ENCODE measurements at places on chromosomes 2 and 18.

DNA sequence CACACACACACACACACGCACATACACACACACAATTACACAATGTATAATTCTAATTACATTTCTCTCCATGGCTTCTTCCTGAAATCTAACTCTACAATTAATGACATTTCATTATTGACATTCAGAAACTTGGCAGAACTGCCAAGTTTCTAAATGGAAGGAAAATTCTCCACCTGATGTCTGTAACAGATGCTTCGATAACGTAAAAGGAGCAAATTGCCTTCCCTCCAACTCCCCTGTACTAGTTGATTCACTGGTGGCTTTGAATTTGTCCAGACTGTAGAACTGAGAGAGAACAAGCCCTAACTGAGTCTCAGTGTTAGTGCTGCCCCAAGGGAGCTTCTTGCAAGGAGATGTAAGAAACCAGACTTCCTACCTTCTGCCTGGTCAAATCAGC is 255.1 kb upstream of the TMEM200C start:
- no peaks in the 10 kb centered on the region for H3K27me3 ChIP-seq
- no peaks in the 10 kb centered on the region for H3K36me3 ChIP-seq
- H3K4me3 ChIP-seq = no peak overlapping the region
- H3K4me1 ChIP-seq = no peaks in the 10 kb centered on the region
- H3K27ac ChIP-seq = no peak overlapping the region
- DNase-seq = no peak

DNA sequence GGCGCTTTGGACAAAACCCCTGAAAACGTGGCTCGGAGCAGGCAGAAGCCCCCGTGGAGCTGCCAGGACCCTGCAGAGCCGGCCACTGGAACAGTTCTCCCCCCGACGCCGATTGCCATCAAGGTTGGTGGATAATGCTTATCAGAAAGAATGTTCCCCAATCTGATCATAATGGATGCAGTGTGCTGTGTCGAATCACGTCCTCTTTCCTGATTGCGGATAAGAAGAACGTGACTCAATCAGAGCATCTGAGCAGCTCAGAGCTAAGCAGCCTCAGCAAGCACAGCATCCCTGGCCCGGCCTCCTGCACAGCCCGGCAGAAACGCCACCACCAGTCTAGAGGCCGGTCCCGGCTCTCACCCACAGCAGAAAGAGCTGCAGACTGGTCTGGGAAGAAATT is 488.0 kb downstream of the EIPR1 start:
- no peak overlapping the region for H3K4me3 ChIP-seq
- H3K27ac ChIP-seq = no peak overlapping the region
- H3K36me3 ChIP-seq = no peaks in the 10 kb centered on the region
- H3K4me1 ChIP-seq = no peaks in the 10 kb centered on the region

- H3K27ac ChIP-seq = no peak overlapping the region
- DNase-seq = no peak
- H3K36me3 ChIP-seq = no peaks in the 10 kb centered on the region
- H3K4me1 ChIP-seq = peaks cover 12% of the 10 kb centered on the region
- H3K4me3 ChIP-seq = no peak overlapping the region
- H3K27me3 ChIP-seq = peaks cover 1% of the 10 kb centered on the region
Observed at GRCh38 chr18:73979742-73980141, 167.9 kb downstream of the FBXO15 start.

DNA sequence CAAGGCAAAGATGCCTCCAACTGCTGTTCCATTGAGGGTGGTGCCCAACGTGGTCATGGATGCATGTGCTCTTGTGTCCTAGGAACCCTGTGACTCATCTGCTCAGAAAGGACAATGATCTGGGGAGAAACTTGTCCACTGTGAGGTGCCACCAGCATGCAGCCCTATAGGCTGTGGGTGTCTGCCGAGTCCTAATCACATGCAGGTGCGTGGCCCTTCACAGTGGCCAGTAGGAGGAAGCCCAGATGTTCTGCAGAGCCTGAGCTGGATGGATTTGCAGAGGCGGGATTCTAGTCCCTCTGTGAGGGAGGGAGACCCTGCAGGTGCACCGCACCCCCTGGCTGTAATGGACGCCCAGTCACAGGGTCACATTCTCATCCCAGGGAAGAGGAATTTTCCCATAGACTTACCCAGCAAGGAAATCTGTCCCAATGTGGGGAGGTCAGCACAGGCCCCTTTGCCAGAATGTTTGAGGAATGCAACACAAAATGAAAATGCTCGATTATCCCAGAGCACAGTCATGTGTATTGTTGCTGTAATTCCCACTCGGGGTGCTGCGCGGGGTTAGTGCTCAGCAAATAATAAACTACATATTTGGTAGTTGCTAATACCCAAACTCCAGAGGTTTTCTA is 13.9 kb downstream of the GDF7 start:
- no peak for DNase-seq
- no peaks in the 10 kb centered on the region for H3K36me3 ChIP-seq
- H3K27me3 ChIP-seq = no peaks in the 10 kb centered on the region

DNA sequence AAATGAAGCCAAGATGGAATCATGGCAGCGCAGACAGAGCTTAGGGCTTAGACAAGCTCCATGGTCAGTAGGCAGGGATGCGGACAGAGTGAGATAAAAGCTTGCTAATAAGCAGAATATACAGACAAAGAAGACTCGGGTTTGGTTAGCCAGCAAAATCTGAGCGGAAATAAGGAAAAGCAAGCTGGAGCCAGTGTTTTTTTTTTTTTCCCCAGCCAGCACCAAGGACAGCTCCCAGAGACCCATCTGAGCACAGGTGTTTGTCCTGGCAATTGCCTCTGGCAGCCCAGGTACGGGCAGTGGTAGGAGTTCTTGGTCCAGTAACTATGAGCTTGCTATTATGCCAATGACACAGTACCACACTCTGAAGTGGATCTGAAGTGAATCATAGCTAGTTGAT is 187.6 kb downstream of the ADCYAP1 start:
- H3K27ac ChIP-seq = no peak overlapping the region
- no peaks in the 10 kb centered on the region for H3K4me1 ChIP-seq
- DNase-seq = no peak
- H3K36me3 ChIP-seq = no peaks in the 10 kb centered on the region
- no peaks in the 10 kb centered on the region for H3K27me3 ChIP-seq

DNA sequence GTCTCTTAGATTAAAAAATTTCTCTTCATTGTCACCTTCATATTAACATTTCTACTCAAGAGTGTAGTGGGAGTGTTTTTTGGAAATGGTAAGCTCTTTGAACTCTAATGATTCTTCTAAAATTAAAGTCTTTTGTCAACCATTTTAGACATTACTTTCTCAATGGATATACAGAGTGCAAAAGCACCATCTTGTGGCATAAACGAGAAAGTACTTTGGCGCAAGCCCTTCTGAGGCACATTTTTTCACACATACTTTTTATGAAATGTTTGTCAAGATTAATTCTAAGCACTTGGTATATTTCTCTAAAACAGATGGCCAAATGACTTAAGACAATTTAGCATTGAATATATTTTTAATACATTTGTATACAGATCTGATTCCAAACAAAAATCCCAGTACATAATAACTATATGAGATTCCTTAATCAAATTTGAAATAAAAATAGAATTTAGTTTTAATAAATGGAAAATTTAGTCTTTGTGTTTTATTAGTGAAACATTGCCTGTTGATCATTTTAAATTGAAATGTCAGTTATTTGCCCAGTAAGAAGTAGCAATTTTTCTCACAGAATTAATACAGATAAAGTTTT is 63.3 kb upstream of the GALNT5 start:
- peaks cover 14% of the 10 kb centered on the region for H3K27me3 ChIP-seq
- H3K27ac ChIP-seq = no peak overlapping the region
- DNase-seq = no peak
- peaks cover 20% of the 10 kb centered on the region for H3K4me1 ChIP-seq

- H3K4me3 ChIP-seq = no peak overlapping the region
- no peaks in the 10 kb centered on the region for H3K36me3 ChIP-seq
- no peak overlapping the region for H3K27ac ChIP-seq
- no peak for DNase-seq
Observed at GRCh38 chr18:1498216-1498615, 593.5 kb downstream of the ADCYAP1 start.

- no peaks in the 10 kb centered on the region for H3K36me3 ChIP-seq
- no peak for DNase-seq
- no peak overlapping the region for H3K4me3 ChIP-seq
- H3K4me1 ChIP-seq = no peaks in the 10 kb centered on the region
Observed at GRCh38 chr18:41150316-41150715, 804.7 kb upstream of the PIK3C3 start.

DNA sequence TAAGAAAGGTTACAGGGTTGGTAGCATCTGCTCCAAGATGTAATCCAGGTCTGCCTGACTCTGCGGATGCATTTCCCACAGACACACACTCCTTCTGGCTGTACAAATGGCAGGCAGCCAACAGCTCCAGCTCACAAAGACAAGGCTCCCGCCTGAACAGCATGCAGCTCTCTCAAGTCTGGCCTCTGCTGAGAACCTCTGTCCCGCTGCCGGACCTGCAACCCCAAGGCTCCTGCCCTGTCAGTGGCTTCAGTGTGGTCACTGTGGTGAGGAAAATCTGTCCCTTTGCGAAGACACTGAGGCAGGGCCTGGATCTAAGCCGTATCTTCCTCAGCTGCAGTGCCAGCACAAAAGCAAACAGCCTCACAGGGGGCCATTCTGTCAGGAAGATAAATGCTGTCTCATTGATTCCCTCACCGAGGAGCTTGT is 469.3 kb upstream of the MEX3C start:
- H3K27ac ChIP-seq = no peak overlapping the region
- DNase-seq = no peak
- H3K4me1 ChIP-seq = peaks cover 1% of the 10 kb centered on the region
- H3K27me3 ChIP-seq = no peaks in the 10 kb centered on the region
- H3K4me3 ChIP-seq = no peak overlapping the region

DNA sequence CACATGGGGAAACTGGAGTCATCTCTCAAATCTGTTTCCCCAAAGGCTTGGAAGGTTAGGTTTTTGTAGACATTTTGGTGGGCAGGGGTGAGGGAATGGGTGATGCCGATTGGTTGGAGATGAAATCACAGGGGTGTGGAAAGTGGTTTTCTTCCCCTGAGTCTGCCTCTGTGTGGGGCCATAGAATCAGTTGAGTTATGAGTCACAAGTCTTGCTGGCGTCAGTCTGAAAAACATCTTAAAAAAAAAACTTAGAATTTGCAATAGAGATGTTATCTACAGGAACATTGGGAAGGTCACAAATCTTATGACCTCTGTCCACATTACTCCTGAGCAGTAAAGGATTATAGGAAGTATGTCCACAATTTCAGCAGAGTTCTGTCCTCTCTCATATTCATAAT is 314.6 kb downstream of the CNTNAP5 start:
- no peaks in the 10 kb centered on the region for H3K27me3 ChIP-seq
- no peak overlapping the region for H3K27ac ChIP-seq
- no peak for DNase-seq
- H3K4me3 ChIP-seq = no peak overlapping the region
- H3K36me3 ChIP-seq = no peaks in the 10 kb centered on the region

- DNase-seq = no peak
- H3K36me3 ChIP-seq = no peaks in the 10 kb centered on the region
- H3K27ac ChIP-seq = no peak overlapping the region
- H3K27me3 ChIP-seq = peaks cover 75% of the 10 kb centered on the region
- peak overlapping the region; percentile 61 for H3K4me3 ChIP-seq
Observed at GRCh38 chr2:231038483-231039293, 1.4 kb downstream of the C2orf72 start.

- H3K4me1 ChIP-seq = no peaks in the 10 kb centered on the region
- no peaks in the 10 kb centered on the region for H3K27me3 ChIP-seq
- no peak overlapping the region for H3K4me3 ChIP-seq
- no peak for DNase-seq
- H3K36me3 ChIP-seq = no peaks in the 10 kb centered on the region
Observed at GRCh38 chr2:56416500-56417176, 232.8 kb downstream of the CCDC85A start.

- no peak for DNase-seq
- H3K36me3 ChIP-seq = no peaks in the 10 kb centered on the region
- no peak overlapping the region for H3K4me3 ChIP-seq
- H3K4me1 ChIP-seq = no peaks in the 10 kb centered on the region
- H3K27ac ChIP-seq = no peak overlapping the region
- no peaks in the 10 kb centered on the region for H3K27me3 ChIP-seq
Observed at GRCh38 chr2:225742487-225742886, 343.0 kb downstream of the NYAP2 start.

GRCh38 chr2:60559880-60560279 is 6.4 kb upstream of the BCL11A start:
- H3K4me3 ChIP-seq = no peak overlapping the region
- peaks cover 75% of the 10 kb centered on the region for H3K27me3 ChIP-seq
- peaks cover 20% of the 10 kb centered on the region for H3K4me1 ChIP-seq
- no peak for DNase-seq
- no peaks in the 10 kb centered on the region for H3K36me3 ChIP-seq

DNA sequence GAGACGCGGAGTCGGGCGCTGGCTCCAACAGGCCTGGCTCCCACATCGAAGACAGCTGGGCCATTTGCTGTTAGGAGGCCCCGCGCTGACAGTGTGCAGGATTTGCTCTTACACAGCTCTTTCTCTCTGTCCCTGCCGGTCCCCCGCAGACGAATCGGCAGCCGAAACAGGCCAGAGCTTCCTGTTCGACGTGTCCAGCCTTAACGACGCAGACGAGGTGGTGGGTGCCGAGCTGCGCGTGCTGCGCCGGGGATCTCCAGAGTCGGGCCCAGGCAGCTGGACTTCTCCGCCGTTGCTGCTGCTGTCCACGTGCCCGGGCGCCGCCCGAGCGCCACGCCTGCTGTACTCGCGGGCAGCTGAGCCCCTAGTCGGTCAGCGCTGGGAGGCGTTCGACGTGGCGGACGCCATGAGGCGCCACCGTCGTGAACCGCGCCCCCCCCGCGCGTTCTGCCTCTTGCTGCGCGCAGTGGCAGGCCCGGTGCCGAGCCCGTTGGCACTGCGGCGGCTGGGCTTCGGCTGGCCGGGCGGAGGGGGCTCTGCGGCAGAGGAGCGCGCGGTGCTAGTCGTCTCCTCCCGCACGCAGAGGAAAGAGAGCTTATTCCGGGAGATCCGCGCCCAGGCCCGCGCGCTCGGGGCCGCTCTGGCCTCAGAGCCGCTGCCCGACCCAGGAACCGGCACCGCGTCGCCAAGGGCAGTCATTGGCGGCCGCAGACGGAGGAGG is 3.5 kb downstream of the GDF7 start:
- no peaks in the 10 kb centered on the region for H3K36me3 ChIP-seq
- DNase-seq = no peak
- H3K4me1 ChIP-seq = no peaks in the 10 kb centered on the region
- H3K27me3 ChIP-seq = peaks cover 39% of the 10 kb centered on the region

DNA sequence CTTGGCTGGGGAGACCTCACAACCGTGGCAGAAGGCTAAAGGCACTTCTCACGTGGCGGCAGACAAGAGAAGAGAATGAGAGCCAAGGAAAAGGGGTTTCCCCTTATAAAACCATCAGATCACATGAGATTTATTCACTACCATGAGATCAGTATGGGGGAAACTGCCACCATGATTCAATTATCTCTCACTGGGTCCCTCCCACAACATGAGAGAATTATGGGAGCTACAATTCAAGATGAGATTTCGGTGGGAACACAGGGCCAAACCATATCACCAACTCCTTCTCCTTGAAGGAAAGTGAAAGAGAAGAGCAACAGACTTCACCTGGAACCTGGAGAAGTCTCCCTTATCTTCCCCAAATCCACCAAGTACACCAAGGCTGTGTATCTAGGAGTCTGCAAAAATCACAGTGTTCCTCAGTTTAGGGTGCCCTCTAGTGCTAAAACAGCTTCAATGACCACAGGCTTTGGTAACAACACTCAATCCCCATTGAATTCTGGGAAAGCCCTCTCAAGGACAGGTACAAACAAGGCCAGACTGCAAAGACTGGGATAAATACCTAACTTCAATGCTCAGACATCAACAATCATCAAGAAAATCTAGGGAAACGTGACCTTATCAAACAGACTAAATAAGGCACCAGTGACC is 148.8 kb upstream of the SRD5A2 start:
- no peak overlapping the region for H3K27ac ChIP-seq
- no peaks in the 10 kb centered on the region for H3K36me3 ChIP-seq
- DNase-seq = no peak
